ENCODE measurements at places on chromosomes 13 and 19.

DNA sequence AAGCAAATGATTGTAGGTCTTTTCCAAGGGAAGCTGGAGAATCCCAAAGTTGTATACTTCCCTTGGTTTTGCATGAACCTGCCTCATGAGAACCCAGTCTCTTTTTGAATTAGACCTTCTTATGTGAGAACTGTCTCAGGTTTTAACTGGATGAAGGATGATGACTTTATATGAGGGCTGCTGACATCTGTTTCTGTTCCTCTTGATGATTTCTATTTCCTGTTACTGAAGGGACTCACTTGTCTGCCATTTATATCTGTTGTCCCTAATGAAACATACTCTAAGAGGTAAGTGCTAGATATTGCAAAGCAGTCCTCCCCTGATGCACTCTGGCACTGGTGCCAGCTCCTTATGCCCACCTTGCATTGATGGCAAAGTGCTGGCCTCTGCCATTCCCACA, 33.6 kb downstream of the ERICH4 start:
- no peak for DNase-seq

- no peak for DNase-seq
Observed at GRCh38 chr13:91594061-91594460, 195.6 kb downstream of the GPC5 start.

DNA sequence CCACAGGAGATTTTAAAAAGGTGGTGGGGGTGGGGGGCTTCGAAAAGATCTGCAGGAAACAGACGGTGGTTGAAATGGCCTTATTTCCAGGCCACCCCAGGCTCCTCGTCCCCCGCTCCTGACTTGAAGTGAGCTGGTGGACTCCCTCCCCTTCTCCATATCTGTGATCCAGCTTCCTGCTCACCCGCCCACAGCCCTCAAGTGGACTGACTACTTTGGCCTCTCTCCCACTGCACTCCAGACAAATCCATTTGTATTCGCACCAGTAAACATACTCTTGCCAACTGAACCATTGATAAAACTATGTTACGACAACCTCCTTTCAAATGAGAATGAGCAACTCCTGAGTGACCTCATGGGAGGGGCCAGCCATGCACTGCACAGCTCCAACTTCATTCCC, 259.5 kb downstream of the COL4A1 start:
- peak; percentile 91 for DNase-seq

DNA sequence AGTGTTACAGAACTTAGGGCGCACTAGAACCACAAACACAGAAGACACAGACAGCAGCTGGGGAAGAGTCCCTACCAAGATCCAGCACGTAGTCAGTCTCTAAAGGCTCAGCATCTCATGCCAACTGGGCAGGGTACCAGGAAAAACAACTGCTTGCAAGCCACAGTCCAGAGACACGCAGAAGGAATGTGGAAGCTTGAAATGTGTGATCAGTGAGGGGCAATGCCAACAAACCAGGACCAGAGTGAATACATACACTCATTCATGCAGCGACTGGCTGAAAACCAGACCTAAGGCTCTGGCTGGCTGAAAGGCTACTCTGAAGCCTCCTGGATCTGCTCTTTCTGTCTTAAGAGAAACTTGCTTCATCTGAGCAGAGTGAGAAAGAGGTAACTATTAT, 1484.8 kb downstream of the EFNB2 start:
- no peak for DNase-seq

DNA sequence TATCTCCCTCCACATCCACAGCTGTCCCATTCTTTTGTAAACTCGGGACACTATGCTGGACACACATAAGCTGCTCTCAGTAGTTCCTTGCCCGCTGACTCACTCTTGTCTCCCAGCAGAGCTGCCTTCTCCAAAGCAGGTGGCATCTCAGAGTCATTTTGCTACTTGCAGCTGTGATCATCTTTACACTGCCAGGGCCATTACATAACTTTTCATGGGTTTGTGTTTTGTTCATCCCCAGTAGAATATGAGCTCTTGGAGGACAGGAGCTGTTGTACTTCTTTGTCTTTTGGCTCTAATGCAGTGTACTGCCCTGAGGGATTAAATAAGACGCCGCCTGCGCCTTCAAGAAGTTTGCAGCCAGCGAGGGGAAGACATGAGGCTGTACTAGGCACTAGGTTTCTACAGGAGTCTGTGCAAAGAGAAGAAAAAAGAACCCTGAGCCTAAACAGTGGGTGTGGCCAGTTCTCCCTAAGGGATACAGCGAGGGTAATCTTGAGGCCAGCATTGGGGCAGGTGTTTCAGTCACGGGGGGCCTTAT, 40.8 kb upstream of the GPR183 start:
- no peak for DNase-seq

DNA sequence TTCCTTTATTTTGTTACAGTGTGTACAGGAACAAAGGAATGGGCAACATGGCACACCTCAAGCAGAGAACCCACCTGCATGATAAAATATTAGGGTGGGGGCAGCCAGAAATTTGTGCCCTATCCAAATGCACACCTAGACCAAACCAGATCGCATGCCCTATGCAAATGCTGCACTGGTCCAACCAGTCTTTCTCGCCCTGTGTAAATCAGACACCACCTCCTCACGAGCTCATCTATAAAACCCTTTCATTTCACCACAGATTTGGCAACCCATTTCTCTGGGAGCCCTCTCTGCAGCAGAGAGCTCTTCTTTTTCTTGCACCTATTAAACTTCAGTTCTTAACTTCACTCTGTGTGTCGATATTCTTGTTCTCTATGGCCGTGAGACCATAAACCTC, 1559.2 kb downstream of the SLITRK1 start:
- DNase-seq, result no peak

DNA sequence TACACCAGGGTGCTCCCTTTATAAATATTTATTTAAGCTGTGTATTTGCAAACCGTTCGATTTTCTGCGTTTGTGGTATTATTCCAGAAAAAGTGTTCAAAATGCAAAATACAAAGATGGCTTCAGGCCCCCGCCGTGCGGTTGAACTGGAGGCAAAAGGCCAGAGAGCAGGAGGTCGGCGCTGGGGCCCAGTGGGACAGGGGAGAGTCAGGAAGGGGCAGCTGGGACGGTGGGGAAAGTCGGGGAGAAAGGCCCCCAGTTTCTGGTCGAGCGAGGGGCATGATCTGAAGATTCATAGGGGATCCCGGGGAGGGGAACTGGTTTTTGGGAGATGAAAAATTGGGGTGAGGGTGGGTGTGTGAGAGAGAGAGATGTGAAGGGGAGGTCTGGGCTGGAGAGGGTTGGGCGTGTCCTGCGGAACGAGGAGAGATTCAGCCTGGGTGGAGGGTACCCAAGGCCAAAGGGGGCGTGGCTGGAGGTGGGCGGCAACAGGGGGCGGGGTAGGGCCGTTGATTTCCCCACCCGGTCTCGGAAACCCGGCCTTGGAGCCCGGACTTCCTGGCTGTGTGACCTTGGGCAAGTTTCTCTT, 678 bp downstream of the ISOC2 start:
- no peak for DNase-seq

DNA sequence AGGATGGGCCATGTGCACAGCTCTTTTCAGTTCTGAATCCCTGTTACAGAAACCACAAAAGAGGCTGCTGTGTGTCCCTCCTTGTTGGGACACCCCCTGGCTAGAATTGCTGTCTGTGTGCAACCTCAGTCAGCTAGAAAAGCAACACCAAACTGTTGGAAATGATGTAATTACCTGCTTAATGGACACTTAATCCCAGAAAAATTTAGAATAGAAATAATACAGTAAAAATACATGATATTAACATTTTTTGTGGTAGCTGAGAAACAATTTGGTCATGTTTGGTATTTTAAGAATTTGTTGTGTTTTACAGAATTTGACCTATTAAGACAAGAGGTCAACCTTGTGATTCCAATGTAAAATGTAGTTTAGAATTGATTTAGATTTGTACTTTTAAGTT, 46.8 kb downstream of the FAM124A start:
- DNase-seq, result peak; percentile 45

- DNase-seq, result no peak
Observed at GRCh38 chr19:48518207-48518606, 6.6 kb upstream of the LMTK3 start.

DNA sequence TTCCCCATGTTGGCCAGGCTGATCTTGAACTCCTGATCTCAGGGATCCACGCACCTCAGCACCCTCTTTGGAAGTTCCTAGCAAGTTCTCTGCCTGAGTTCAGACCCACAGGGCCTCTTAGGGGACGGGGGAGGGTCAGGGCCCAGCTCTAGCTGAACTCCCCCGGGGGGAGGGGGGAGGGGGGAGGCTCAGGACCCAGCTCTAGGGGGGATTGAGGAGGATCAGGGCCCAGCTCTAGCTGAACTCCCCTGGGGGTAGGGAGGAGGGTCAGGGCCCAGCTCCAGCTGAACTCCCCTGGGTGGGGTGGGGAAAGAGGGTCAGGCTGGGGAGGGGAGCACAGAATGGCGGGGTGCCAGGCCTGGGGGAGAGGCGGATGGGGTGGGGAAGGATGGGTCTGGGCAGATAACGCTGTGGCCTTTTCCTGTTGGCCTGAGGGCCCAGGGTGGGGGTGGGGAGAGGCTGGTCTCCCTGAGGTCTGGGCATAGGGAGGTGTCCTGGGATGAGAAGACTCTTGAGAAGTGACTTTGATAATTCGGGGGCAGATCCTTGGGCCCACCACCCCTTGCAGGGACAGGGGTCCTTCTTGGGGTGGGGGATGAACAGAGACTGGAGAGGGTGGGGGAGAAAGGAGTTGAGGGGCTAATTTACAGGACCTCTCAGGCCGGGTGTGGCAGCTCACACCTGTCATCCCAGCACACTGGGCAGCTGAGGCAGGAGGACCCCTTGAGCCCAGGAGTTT, 5.5 kb upstream of the PTBP1 start:
- DNase-seq, result no peak

DNA sequence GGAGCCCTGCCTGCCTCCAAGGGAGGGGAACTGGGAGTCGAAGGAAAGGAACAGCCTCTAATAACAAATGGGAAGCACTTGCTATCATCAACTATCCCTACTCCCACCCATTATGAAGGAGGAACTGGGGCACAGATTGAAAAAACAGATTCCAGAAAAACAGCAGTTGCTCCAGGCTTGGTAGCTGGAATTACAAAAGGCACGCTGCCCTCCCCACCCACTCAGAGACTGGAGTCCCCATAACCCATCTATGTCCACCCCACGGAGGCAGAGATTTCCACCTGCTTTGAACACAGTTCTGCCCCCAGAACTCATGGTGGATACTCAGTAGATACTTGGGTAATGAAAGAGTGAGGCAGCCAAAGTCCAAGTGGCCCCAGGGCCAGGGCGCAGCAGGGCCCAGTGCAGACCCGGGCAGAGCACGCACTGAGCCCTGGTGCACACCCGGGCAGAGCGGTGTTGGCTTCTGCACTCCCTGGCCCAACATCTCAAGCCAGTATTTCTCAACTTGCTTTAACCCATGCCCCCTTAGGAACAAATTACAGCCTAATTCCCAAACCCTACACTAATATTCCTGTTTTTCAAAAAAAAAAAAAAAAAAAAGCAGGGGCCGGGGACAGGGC, 19.1 kb upstream of the CCNP start:
- DNase-seq, result no peak

- DNase-seq, result no peak
Observed at GRCh38 chr19:20182222-20182785, 15.3 kb downstream of the ZNF486 start.

DNA sequence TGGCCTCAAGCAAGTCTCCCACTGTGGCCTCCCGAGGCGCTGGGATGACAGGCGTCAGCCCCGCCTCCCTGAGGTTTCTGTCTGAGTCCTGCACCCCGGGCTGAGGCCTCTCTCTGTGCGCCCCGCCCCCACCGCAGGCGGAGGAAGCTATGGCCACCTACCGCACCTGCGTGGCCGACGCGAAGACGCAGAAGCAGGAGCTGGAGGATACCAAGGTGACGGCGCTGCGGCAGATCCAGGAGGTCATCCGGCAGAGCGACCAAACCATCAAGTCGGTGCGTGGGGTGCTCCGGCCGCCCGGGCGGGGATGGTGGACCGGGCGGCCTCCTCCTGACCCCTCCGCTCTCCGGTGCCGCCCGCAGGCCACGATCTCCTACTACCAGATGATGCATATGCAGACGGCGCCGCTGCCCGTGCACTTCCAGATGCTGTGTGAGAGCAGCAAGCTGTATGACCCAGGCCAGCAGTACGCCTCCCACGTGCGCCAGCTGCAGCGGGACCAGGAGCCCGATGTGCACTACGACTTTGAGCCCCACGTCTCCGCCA, 12.7 kb downstream of the ARHGAP45 start:
- DNase-seq, result no peak

DNA sequence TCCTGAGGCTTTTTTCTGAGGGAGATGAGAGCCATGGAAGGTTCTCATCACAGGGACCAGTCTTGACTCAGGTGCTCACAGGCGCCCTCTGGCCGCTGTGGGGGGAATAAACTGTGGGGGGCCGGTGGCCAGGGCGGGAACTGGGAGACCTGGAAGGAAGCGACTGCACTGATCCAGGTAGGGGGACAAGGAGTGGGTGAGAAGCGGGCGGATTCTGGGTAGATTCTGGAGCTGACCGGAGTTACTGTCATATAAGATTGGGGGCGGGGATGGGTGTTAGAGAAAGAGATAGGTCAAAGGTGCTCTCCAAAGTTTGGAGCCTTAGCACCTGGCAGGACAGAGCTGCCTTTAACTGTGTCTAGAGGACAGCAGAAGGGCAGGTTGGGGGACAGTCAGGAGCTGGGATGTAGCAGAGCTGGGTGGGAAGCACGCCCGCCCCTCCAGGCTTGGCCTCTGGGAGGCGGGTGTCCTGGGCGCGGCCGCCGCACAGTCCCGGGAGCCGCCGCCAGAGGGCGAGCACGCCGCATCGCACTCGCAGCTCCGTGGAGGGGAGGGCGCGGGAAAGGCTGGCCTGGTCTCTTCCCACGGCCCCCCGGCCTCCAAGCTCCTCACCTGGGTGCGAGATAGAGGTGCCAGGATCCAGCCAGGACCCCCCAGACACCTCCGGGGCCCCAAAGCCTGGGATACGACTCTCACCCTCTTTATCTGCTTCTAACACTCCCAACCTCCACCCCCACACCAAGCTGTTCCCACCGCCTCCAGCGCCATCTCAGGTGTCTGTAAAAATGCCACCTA, 4.2 kb upstream of the DAND5 start:
- DNase-seq, result no peak

DNA sequence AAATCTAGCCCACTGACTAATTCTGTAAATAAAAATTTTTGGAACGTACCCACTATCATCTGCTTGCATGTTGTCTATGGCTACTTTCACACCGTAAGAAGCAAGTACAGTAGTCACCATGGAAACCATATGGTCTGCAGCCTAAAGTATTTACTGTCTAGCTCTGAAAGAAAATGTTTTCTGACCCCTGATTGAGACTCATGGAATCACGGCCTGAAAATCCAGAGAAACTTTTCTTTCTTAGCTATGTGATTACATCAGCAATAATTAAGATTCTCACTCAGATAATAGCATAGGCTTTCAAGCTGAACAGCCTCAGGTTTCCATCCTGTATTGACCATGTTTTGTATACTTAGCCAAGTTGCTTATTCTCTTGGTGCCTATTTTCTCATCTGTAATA, 264.6 kb downstream of the NHLRC3 start:
- DNase-seq, result no peak

GRCh38 chr13:23185542-23185941, 4.8 kb downstream of the SGCG start:
- no peak for DNase-seq

DNA sequence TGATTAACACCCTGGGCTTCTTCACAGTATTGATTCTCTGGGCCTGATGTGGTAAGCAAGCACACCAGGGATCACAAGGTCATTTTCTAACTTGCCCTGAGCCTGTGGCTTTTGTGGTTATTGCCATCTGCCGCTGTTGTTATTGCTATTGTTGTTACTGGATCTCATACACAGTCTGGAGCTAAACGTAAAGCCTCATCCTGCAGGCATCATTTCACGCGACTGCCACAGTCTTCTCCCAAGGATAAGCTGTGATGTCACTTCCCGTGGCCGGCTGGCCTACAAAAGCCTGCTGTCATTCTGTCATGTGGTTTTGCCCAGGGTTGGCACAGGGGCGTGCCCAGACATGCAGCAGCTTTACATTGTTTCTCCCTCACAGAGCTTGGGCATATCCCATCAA, 154.0 kb upstream of the GPR12 start:
- no peak for DNase-seq

Measured in non-pigmented ciliary epithelial cell (primary cell).